NCI-H1417 treated with DMSO at 0.1 percent for 48 hours (cell line): ENCODE measurements at places on chromosomes 6 and 20.

DNA sequence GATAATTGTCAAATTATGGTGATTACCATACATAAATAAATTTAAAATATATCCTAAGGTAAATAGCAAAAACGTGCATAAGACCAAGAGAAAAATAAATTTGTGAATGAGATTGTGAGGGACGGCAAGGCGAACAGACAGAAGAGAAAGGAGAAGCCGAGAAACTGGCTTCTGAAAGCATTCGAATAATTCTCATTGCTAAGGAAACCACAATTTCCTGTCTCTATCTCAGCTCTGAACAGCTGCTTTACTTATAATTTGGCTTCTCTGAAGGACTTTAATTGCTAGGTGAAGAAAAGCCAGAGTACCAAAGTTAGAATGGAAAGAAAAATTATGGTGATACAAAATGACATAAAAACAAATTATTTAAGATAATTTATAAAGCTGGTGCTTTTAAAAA lies 79.0 kb upstream of the RGS17 start:
- DNase-seq, result no peak

DNA sequence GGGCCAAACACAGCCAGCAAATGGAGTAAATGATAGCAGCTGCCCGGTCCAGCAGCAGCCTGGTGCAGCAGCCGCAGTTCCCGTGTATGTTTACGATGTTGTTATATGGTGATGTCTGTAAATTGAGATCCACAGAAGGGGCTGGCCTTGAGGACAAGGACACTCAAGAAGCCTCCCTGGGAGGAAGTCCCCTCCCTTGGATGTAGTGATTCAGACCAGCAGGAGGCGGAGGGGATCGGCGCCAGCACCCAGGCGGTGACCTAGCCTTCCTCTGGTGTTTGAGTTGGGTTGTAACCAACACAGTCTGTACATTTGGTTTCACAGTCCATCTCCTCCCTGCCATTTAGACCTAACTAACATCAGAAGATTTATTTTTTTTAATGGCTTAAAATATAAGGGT lies 187.8 kb downstream of the SYNDIG1 start:
- DNase-seq, result no peak

GRCh38 chr6:93391965-93392364 lies 27.4 kb downstream of the EPHA7 start:
- no peak for DNase-seq

GRCh38 chr6:112906726-112907125 lies 559.6 kb downstream of the RFPL4B start:
- DNase-seq, result no peak

DNA sequence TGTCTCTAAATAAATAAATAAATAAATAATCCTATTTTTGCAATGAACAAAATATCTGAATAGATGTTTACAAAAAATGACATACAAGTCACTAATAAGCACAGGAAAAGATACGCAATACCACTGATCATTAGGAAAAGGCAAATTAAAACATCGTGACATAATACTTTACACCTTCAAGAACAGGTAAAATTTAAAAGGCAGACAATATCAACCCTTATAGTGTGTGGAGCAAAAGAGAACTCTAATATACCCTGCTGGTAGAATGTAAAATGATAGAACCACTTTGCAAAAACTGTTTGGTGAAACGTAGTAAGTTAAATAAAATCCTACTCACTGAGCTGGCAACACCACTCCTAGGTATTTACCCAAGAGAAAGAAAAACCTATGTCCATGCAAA lies 67.4 kb downstream of the ZMYND8 start:
- DNase-seq, result no peak
